NCI-H526 (cell line): ENCODE measurements at places on chromosomes 2 and 18.

DNA sequence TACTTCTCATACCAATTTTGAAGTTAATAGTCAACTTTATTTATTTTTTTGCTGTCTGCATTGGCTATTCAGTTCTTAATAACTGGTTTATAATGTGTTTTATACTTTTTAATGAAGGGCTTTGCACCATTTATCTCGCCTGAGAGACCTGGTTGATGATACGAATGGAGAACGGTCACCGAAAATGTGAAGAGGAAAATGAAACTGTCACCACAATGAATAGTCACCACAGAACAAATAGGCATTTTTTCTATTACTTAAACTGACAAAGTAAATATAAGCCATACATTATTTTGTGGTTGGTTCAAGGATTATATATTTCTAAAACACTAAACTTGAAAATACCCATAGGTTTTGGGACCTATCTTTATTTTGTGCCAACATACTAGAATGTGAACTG lies 20.4 kb downstream of the C18orf54 start:
- no peak for DNase-seq

DNA sequence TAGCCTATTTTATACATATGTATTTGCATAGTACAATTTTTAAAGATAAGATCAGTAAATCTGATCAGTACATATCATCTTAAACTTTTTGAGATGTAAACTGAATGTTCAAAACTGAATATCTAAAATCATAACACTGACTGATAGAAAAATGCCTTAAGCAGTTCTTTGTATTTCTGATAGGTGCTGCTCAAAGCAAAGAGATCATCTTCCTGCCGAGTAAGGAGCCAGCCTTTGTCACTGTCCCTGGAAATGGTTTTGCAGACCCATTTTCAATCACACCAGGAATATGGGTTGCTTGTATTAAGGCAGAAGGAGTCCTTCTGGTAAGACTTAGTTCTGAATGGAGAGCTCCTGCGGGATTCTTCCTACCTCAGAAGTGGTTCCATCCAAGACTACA lies 135.0 kb downstream of the LAMA3 start:
- DNase-seq, result no peak

GRCh38 chr2:205734436-205735037 lies 52.2 kb downstream of the NRP2 start:
- no peak for DNase-seq

- DNase-seq, result no peak
These were observed 24.1 kb upstream of the NMUR1 start for GRCh38 chr2:231554327-231554726.

- DNase-seq, result no peak
These were observed 5.5 kb upstream of the ARL4C start for GRCh38 chr2:234502285-234502918.
